Stimulated activated CD4-positive, alpha-beta T cell treated with anti-CD3 and anti-CD28 coated beads, Interleukin-1b, Interleukin-23, amount 100 ng/mL, for 1 hour (primary cell): ENCODE measurements at places on chromosomes 1 and 21.
A peak's percentile ranks its signal among the peaks of the same experiment; 100 is the strongest.

GRCh38 chr1:9706178-9706577, 54.6 kb downstream of the PIK3CD start:
- no peak for DNase-seq

DNA sequence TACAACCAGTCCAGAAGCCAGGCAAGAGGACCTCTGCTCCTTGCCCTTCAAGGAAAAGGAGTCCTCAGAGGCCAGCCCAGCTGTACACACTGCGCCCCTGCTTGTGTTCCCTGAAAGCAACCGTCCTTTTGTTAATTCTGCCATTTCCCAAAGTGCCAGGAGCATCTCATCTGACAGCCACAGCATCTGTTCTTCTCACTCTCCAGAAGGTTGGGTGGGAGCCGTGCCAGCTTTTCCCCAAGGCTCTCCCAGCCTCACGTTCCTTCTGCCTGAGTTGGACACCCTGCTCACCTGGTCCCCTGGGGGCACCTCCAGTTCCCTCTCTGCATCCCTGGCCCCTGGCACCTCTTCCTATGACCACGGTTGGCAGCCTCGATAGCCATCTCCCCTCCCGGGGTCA, 10.5 kb upstream of the CNTN2 start:
- no peak for DNase-seq

- no peak for DNase-seq
Measured at GRCh38 chr1:110606657-110607535, 738 bp upstream of the KCNA2 start.

DNA sequence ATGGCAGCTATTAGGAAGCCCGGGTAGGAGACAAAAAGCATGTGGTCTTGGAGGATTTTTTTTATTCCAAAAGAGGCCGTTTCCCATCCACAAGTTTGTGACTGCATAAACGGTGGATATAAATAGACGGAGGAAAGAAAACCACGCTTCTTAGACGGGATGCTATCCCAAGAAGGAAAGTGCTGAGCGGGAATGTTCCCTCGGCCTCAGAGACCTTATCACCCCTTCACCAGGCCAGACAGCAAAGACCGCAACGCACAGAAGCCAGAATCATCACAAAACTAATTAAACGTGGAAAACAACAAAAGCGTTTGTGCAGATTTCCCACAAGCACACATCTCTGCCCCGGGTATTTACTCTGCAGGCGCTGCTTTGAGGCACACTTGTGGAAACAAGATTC, 43.2 kb downstream of the HLCS start:
- no peak for DNase-seq

GRCh38 chr1:53303243-53303642, 24.6 kb downstream of the LRP8 start:
- DNase-seq = no peak

GRCh38 chr1:65330021-65330420, 20.7 kb downstream of the DNAJC6 start:
- no peak for DNase-seq

- DNase-seq = no peak
Measured at GRCh38 chr1:64956733-64957441, 9.5 kb downstream of the JAK1 start.

DNA sequence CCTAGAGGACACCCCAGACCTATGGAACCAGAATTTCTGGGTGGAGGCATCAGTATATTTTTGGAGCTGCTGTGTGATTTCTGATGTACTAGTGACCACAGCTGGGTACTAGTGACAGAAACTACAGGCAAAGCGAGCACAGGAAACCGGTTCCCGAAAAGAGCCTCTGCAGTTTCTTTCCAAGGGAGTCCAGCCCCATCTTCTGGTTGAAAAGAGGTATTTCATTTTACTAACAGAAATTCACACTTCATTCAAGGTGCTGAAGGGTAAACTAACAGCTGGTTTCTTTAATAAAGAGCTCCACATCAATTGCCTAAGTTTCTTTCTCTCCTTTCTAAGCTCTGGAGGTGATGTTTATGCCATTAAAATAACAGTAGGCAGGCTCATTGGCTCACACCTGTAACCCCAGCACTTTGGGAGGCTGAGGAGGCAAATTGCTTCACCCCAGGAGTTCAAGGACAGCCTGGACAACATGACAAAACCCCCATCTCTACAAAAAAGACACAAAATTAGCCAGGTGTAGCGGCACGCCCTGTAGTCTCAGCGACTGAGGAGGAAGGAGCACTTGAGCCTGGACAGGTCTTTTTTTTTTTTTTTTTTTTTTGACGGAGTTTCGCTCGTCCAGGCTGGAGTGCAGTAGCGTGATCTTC, 22.0 kb downstream of the THAP3 start:
- no peak for DNase-seq

DNA sequence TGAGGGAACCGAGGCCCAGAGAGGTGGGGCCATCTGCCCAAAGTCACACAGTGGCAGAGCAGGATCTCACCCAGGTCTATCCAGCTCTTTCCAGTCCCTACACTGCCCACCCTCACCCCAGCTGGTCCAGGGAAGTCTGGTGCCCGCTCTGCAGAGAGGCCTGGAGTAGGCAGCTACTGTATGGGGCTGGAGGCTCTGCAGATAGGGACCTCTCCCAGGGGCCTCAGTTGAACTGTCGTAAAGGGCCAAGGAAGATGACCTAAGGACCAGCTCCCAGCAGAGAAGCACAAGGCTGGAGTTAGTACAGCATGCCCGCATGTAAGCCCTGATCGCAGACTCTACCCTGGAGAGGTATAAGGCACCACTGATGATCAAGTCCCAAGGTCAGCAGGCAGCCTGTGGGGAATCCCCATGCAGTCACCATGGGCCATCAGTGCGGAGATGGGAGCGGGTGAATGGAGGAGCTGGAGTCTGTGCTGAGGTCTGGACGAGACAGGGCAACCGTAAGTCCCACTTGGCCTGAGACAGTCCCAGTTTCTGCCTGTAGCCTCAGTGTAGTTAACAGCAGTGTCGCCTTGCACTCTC, 320.2 kb downstream of the MATN1 start:
- DNase-seq = no peak

DNA sequence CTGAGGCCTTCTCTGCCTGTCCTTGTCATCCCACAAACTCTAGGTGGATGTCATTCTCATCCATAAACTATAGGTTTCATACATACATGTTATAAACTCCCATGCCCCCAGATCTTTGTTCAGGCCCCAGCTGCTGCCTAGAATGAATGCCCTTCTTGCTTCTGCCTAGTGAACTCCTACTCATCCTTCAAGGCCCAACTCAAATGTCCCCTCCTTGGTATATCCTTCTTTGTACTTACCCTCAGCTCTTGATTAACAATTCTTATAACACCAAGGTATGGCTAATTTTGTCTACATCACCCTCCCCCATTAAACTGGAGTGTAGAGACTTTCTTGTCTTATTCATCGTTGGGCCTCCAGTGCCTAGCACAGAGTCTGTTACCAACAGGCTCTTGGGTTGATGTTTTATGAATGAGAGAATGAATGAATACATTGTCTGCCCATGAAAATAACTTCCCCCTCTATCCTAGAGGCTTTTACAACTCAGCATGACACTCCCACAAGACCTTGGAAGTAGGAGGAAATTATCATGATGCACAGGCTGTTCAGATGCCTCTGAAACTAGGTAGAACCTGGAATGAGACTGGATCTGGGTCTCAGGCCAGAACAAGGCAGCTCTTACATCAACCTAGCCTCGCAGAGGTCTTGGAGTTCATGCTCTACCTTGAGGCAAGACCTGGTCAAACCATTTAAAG, 26.9 kb downstream of the EPHB2 start:
- no peak for DNase-seq

DNA sequence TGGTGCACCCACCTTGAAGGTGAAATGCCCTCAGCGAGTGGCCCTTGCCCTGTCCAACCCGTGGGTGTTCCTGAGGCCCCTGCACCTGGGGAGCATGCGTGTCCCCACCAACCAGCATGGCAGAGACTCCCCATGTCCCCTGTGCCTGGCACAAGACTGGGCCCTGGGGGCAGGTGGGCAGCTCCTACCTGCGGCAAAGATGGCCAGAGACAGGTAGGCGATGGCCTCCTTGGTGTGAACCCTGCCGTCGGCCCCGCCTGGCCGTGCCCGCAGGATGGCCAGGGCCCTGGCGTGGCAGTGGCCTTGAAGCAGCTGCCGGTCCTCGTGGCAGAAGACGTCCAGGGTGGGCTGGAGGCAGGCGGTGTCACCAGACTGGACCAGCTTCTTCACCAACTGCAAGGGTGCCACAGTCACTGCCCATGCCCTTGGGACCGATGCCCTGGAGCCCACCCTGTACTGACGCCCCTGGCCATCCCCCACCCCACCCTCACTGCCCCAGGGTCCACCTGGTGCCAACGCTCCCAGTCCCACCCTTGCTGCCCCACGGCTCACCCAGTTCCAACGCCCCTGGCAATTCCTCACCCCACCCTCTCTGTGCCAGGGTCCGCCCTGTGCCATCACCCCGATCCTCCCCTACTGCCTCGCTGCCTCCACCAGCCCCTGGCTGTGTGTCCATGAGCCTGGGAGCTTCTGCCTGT, 15.7 kb downstream of the TTC34 start:
- DNase-seq = no peak

DNA sequence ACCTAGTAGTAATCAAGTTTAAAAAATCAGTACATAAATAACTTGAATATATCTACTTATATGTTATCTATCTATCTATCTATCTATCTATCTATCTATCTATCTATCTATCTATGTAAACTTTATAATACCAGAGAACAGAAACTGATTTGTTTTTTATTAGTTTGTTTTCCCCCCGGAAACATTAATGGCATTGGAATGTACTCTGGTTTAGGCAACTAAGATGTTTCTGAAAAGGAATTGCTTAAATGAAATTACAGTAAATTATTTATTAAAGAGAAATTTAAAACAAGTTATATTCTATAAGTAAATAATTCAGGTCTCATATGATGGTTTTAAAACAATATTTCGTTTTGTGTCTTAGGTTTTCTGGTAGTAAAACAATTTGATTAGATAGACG, 681.0 kb upstream of the ADAMTS5 start:
- DNase-seq = no peak

GRCh38 chr1:25523542-25523941, 19.9 kb upstream of the LDLRAP1 start:
- DNase-seq = no peak

DNA sequence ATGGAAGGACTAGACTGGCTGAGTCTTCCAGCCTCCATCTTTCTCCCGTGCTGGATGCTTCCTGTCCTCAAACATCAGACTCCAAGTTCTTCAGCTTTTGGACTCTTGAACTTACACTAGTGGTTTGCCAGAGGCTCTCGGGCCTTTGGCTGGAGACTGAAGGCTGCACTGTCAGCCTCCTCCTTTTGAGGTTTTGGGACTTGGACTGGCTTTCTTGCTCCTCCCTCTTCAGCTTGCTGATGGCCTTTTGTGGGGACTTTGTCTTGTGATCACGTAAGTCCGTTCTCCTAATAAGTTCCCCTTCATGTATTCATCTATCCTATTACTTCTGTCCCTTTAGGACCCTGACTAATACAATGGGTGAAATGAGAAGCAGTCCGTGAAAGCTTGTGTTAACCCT, 196.4 kb downstream of the KAZN start:
- DNase-seq = no peak

DNA sequence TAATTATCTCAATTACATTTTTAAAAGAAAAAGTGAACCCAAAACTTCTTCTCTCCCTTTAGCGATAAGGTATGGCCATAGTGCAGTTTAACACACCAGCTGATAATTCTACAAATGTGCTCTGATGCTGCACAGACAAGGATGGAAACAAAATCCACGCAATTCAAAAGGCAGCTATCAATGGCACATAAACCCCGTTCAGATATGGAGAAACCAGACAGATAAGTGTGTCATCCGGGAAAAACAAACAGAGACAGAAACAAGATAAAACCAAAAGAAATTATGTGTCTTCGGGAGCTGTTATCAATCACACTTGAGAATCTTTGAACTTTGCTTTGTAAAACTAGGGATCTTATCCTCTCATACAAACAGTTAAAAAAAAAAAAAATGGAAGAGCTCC, 73.6 kb downstream of the SIPA1L2 start:
- no peak for DNase-seq

- DNase-seq = no peak
Measured at GRCh38 chr21:37257511-37257966, 9.6 kb downstream of the VPS26C start.

DNA sequence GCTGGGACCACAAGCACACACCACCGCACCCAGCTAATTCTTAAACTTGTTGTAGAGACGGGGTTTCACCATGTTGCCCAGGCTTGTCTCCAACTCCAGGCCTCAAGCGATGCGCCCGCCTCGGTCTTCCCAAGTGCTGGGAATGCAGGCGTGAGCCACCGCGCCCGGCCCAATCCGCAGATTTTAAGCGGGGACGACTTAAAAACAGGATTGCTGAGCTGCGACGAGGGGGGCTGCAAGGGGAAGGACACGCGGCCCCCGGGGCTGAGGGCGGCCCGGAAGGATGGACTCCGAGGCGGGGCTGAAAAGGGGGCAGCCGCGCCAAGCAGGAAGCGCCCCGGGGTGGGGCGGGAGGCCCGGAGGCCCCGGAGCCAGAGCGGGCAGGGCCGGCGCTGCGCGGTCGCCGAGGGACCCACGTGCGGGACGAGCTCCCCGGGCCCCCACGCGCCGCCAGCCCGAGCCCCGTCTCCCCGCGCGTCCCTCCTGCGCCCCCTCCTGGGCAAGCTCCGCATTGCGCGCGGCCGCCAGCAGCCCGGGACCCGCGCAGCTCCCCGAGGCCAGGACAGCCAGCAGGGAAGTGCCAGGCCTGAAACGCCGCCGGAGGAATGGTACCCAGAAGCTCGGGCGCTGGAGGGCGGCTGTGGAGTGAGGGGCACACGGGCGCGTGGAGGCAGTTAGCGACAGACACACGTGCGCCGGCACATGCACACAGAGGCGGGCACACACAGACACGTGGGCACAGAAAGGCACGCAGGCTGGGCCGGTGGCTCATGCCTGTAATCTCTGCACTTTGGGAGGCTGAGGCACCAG, 5.5 kb upstream of the PRKCZ start:
- peak; percentile 78 for DNase-seq

GRCh38 chr1:232789651-232790050, 15.6 kb upstream of the MAP10 start:
- no peak for DNase-seq

DNA sequence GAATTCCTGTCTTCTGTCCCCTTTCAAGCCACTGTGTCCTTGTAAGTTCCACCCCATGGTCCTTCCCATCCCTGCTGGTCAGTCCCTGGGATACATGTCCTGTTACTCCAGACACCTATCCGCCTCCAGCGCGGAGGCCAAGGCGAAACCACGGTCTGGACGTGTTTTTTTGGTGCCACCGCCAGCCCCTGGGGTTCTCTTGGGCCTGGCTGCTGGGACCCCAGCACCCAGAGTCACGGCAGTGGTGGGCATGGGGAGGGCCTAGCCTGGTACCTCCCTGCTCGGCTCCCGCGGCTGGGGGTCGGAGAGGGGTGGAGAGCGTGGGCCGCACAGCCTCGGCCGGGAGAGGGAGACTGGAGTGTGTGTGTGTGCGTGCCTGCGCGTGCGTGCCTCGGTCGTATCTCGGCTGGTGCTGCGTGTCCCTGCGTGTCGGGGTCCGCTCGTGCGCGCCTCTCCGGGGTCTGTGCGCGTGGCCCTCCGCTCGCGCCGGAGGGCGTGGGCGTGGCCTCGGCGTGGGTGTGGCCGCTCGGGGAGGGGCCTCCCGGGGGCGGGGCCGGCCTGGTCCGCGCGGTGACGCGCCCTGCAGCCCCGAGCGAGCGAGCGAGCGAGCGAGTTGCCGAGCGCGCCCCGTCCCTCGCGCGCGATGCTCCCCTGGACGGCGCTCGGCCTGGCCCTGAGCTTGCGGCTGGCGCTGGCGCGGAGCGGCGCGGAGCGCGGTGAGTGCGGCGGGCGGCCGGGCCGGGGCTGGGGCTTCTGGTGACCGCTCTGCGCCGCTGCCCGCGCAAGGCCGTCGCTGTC, at the start of gene VWA1:
TSS of gene VWA1 (plus strand) at position 585 of the 798 bp plus-strand sequence. CDS start at position 644, 59 bp downstream.
- peak; percentile 23 for DNase-seq
